Inflammatory macrophage treated with lipopolysaccharide for 1 hour (primary cell): ENCODE measurements at places on chromosomes 3 and 15.

DNA sequence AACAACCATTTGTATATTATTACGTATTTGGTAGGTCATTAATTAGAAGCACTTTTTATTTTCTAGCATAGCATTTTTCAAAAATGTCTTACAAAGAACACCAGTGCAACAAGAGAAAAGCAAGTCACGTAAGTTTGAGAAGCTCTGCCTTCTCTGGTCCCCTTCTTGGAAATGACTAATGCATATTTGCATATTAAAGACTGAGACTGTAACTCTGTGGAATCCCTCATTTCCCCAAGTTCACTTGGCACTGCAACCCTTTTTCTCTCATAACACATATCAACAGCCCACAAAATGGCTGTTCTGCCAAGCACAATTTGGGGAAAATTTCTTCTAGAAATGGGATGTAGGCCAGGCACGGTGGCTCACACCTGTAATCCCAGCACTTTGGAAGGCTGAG is 176.3 kb downstream of the ERC2 start:
- DNase-seq, result peak; percentile 2

- no peak for DNase-seq
Observed at GRCh38 chr15:82803793-82804574, 1.9 kb downstream of the FSD2 start.

DNA sequence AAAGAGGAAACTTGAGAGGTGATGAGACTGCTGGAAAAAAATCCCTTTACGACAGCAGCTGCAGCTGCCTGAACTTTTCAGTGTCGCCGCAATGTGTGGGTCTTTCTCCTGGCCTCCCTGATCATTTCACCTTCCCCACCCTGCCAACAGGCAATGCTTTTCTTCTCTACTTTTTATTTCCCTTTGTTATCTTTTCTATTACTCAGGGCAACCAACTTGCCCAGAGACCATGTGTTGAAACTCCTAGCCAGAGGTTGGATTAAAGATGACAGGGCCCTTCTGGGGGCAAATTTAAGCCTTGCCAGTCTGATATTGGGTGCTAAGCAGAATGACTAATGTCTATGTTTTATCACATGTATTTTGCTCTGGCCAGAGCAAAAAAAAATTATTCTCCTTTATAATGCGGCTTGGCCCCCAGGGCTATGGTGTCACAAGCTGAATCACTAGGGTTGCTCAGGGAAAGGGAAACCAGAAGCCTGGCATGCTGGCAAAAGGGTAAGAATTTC is 51.5 kb upstream of the CFAP20DC start:
- DNase-seq, result no peak

DNA sequence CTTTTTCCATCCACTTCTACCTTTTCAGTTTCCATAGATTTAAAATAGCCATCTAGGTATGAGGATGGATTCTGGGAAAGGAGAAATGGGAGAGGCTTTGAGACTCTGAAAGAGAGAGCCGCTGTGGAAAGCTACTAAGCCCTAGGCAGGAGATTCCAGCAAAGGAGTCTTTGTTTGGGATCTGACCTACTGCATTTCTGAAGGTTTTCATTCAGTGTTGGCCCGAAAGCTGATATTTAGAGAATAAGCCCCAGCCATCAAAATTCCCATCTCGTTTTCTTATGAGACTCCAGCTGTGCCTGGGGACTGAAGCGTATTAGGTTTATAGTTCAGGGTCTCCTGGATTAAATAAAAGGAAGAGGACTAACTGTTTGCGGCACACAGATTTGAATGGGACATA is 19.5 kb downstream of the LIPH start:
- DNase-seq, result no peak

- DNase-seq, result no peak
Observed at GRCh38 chr15:37572401-37572800, 362.0 kb upstream of the TMCO5A start.

- DNase-seq, result no peak
Observed at GRCh38 chr3:142563496-142563997, 15.0 kb downstream of the ATR start.

DNA sequence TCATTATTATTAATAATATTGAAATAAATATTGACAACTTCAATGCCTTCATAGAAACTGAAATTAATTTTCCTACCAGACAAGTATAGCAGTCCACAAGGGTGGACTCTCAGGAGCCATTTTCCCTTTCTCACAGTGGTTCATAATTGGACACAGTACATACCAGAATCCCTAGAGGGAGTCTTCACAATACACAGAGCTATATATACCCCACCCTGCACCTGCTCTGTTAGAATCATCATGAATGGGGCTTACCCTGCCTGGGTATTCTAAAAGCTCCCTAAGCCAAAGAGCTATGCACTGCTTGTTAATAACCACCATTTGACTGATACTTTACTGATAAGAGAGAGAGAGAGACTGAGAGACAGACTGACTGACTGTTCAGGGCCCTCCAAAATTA is 134.9 kb downstream of the FEZF2 start:
- no peak for DNase-seq

- peak; percentile 74 for DNase-seq
Observed at GRCh38 chr15:38028869-38029268, 94.4 kb downstream of the TMCO5A start.

GRCh38 chr3:156721687-156722618 is 47.6 kb downstream of the TIPARP start:
- DNase-seq, result peak; percentile 55

DNA sequence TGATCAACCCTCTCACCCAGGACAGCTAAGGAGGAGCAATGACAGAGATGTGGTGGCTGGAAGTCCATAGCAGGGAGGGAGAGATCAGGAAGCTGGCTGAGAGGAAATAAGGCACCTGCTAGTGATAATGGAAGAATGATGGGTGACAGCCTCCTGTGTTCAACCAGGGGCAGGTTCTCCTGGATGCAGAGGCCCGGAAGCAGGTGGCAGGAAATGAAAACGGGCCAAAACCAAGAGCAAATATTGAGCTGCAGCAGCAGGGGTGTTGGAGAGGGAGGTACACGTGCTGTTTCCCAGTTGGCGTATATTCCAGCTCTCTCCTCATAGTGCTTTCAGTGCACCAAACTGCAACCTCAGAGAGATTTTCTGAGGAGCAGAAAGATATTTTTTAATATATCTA is 213.4 kb upstream of the TBL1XR1 start:
- DNase-seq, result no peak
